ENCODE measurements at places on chromosomes 3 and 15.

DNA sequence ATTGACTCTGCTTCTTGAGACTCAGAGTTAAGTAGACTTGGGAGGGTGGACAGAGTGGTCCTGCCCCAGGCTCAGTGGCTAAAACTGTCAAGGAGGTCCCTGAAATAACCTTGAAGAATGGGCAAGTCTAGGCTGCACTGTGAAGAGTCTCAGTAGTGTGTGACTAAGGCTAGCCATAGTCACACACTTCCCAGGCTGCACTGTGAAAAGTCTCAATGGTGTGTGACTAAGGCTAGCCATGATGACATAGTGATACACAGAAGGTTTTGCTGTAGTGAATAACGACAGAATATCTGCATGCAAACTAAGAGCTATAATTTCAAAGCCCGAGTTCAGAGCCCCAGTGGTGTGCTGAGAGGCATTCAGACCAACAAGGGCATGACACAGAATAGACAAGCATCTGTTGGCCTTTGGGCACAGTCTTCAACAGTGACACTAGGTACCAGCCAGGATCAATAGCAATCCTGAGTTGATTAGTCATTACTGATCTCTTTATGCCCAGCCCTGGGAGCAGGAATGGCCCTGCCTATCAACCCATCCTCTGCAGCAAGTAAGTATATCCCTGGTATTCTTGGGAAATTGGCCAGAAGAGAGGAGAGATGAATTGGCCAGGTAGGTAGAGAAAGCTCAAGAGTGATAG is 72.4 kb upstream of the BBX start:
- DNase-seq: no peak

GRCh38 chr3:154952553-154952952 is 127.6 kb upstream of the MME start:
- DNase-seq: no peak

- no peak for DNase-seq
Measured at GRCh38 chr3:169667166-169668071, 3.9 kb upstream of the MECOM start.

GRCh38 chr15:60423537-60423936 is 25.8 kb upstream of the ANXA2 start:
- peak; percentile 79 for DNase-seq

DNA sequence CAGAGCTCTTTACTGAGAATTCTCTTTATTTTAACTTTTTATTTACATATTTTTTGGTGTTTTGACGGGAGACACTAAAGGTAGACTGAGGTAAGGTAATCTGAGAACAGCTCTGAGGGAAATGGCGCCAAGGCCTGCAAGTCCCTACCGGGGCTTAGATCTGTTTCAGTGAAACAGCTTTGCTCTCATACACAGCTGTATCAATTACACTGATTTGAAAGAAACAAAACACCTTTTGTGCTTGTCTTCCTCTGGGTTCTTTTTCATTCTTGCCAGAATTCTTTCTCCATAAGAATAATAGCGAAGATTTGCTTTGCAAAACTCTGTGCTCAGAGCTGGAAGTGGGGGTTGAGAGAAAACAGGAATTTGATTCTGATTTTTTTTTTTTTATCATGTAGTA is 79.5 kb upstream of the PEX5L start:
- no peak for DNase-seq

DNA sequence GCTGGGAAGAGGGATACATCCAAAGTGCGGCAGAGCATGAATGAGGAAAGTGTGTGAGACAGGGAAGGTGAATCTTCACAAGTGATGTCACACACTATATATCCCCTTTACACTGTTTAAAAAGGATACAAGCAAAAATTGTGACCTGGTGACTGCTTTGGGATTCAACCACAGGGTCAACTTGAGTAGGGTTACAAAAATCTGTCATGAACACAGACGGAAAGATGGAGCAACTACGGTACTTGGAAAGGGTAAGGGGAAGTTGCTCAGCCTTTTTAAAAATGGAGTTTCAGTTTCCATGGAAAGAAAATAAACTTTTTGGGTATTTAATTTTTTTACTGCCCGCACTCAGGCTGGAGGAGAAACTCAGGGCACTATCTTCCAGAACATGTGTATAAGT is 60.3 kb downstream of the B3GNT5 start:
- DNase-seq: no peak

DNA sequence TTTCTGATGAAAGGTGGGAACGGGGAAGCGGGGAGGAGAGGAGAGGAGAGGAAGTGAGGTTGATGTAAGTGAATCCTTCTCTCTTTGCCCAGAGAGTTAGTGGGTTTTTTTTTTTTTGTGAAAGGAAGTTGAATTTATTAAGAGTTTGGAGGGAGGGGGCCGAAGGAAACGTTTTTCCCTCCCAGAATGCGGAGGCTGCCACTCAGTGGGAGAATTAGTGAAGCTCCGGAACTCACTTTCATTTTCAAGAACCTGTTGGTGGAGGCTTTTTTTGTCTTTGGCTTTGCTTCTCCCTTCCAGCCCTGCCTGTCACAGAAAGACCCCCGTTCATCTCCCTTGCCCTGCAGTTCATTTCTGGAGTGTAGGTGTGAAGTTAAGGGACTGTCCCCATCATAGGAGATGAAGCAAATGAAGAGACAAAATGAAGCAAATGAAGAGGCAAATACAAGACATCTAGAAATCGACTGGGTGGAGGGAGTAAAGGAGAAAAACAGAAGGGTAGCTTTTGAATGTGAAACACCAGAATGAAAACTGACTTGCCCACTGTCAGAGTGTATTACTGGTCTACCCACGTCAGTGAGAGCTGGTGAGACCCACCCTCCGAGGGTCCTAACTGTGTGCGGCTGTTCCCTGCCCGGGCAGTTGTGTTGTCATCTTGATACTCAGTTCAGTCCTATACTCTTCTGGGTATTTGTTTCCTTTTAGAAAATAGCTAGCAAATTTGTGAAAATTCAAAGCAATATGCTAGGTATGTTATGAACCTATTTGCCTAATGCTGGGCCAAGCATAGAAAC is 91.5 kb downstream of the ITPR1 start:
- peak; percentile 52 for DNase-seq

GRCh38 chr3:149153402-149153801 is 24.0 kb downstream of the HPS3 start:
- no peak for DNase-seq

DNA sequence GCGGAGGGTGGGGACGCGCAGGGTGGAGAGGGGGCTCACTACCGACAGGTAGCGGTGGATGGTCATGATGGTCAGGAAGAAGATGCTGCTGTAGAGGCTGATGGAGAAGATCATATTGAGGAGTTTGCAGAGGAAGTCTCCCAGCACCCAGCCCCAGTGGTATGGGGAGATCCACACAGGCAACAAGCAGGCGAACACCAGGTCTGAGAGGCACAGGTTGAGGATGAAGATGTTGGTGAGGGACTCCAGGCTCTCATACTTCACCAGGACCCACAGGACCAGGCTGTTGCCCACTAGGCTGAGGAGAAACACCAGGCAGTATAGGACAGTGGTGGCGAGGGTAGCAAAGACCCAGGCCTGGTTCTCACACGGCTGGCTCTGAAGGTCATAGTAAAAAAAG is 5.8 kb downstream of the XCR1 start:
- no peak for DNase-seq

DNA sequence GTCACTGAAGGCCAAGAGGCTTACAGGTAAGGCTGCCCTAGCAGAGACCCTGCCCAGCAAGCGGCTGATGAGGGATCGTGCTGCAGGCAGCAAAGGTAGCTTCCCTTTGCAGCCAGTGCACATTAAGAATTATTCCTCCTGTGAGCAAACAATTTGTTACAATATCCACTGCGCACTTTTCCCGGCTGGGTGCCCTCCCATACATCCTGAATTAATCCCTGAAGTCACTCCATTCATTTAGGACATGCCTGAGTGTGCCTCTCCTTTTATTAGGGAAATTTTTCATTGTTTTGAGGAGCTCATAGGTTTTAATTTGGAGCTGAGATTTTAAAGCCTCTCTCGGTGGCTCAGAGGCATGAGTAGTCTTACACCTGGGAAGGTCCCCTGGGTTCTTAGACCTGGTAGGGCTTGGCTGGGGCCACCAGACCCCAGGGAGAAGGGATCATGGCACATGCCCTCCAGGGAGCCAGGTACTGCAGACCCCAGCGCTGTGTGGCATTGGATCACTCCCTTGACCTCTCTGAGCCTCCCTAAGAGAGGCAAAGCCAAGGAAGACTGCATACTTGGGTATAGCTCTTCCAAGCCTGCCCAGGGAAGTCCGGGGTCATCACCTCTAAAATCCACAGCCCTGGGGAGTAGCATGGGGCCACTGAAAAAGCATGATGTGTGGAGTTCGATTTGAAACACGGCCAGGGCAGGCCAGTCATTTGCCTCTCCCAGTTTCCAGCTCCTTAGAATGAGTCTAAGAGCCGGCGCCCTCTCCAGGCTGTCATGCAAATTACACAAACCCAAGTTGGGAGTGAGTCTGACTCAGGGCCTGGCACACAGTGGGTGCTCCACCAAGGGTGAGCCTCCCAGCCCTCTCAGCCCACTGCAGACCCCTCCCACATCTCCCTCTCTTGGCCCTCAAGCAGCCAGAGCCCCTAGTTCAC is 151.9 kb upstream of the LINGO1 start:
- no peak for DNase-seq

GRCh38 chr3:111277226-111277625 is 205.6 kb downstream of the NECTIN3 start:
- no peak for DNase-seq

Data from left hindlimb (tissue), 1 donor.